Stimulated activated CD8-positive, alpha-beta memory T cell treated with anti-CD3 and anti-CD28 coated beads, Interleukin-2, amount 100 ng/mL, for 48 hours (primary cell): ENCODE measurements at places on chromosomes 5 and 9.

- DNase-seq: no peak
Measured at GRCh38 chr5:137022043-137022442, 477.1 kb downstream of the SPOCK1 start.

DNA sequence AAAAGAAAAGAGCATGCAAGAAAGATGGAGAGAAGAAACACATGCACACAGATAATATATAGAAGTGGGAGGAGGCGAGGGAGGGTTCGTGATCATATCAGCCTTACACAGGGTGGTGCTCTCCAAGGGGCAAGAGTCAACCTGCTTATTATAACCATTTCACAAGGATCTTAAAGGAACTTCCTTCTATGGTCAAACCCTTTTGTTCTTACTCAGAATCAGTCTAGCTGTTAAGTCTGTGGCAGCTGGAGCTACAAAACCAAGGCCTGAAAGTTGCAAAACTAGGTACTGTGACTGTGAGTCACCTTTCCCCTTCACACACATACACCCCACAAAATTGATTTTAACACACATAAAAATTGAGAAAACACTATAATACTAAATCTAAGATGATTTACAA is 18.5 kb upstream of the ERMP1 start:
- no peak for DNase-seq

DNA sequence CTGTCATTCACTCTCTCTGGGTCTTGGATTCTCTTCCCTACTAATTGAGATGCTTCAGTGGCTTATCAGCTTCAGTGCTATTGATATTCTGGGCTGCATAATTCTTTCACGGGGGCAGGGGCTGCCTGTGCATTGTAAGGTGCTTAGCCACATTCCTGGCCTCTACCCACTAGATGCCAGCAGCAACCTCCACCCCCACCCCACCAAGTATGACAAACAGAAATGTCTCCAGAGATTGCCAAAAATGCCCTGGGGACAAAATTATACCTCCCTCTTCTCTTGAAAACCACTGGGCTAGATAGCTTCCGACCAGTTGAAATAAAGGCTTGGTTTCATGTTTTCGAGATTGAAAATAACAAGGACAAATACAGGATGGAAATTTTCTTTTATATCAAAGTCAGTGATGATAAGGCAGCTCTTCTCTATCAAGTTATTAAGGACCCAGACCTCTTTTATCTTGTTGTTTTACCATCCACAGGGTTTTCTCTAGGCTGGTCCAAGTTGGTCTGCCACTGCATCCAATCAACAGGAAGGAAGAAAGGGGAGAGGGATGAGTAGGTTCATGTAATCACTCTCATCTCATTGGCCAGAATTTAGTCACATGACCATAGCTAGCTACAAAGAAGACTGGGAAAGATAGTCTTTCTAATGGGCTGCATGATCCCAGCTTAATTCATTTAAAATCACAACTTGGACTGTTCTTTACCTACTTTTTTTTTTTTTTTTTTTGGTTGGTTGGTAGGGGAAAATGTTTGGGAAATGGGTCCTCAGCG is 92.1 kb upstream of the RANBP3L start:
- no peak for DNase-seq

DNA sequence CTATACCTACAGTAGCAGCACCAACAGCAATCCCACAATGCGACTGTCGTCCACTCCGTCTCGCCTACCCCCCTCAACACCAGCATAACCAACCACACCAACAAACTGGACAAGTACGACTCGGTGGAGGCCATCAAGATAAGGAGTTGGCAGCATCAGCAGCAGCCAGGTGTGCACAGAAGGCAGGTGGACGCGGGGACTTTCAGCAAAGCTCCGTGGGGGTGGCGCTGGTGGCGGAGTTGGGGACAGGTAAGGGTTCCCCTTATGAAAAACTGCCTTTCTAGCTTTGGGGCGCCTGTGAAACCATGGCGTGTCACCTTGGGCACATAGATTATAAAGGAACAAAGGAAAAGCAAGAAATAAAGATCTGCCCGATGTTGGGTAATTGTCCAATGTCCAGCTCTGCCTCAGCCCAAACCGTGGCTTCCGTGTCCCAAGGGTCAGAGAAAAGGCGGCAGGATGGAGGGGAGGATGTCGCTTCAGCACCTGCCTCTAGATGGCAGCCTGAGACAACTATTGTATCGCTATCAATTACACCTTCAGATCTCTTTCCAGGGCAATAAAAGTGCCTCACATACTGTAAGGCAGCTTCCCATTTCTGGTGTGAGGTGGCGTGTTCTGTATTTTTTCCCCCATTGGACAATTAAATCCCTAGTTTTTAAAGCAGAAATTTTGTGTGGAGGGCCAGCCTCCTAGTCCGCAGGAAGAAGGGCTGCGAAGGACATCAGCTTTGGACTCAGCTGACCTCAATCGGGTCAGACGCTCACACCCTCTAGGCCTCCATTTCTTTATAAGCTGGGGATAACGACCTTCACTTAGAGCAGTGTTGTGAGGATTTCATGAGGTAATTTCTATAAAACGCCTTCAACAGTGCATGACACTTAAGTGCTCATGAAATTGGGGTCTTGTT is 58.8 kb downstream of the MTRR start:
- DNase-seq: peak; percentile 22

DNA sequence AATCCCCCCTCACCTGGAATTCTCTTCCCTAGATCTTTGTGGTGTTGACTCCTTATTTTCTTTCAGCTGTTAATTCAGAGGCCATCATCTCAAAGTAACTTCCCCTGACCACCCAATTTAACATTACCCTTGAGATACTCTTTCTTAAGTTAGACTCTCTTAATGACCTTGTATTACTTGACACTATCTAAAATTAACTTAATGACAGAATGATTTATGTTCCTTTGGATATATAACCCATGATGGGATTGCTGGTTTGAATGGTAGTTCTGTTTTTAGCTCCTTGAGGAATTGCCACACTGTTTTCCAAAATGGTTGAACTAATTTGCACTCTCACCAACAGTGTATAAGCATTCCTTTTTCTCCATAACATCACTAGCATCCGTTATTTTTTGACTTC is 298.0 kb downstream of the NNT start:
- DNase-seq: no peak

- DNase-seq: no peak
Measured at GRCh38 chr9:22050924-22051323, 41.8 kb upstream of the CDKN2B start.

- DNase-seq: no peak
Measured at GRCh38 chr5:112711436-112711835, 26.2 kb upstream of the APC start.

DNA sequence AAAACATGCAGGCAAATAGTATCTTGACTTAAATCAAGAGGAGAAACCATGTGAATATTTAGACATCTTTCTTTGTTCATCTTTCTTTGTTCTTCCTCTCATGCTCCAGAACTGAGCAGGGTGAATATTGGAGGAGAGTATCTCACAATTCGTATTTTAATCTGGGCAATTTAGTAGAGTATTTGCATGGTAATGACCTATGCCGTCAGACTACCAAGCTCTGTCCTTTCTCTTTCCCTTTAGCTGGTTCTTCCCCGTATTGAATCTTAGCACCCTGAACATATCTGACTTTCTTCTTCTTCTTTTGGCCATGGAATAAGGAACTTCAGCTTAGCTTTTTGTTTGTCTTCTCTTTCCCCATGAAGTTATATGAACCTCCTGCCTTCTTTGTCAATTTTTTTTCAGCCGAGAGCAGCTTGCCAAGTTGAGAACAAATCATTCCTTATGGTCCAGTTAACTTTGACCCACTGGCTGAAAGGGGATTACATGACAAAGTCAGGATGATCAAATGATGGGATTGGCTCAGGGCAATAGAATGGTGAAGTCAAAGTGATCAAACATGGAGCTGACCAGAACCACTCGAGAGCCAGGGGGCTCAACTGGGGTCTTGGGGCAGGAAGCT is 95.8 kb downstream of the DAPK1 start:
- no peak for DNase-seq

- no peak for DNase-seq
Measured at GRCh38 chr9:122463828-122464632, 13.7 kb downstream of the OR1J1 start.

DNA sequence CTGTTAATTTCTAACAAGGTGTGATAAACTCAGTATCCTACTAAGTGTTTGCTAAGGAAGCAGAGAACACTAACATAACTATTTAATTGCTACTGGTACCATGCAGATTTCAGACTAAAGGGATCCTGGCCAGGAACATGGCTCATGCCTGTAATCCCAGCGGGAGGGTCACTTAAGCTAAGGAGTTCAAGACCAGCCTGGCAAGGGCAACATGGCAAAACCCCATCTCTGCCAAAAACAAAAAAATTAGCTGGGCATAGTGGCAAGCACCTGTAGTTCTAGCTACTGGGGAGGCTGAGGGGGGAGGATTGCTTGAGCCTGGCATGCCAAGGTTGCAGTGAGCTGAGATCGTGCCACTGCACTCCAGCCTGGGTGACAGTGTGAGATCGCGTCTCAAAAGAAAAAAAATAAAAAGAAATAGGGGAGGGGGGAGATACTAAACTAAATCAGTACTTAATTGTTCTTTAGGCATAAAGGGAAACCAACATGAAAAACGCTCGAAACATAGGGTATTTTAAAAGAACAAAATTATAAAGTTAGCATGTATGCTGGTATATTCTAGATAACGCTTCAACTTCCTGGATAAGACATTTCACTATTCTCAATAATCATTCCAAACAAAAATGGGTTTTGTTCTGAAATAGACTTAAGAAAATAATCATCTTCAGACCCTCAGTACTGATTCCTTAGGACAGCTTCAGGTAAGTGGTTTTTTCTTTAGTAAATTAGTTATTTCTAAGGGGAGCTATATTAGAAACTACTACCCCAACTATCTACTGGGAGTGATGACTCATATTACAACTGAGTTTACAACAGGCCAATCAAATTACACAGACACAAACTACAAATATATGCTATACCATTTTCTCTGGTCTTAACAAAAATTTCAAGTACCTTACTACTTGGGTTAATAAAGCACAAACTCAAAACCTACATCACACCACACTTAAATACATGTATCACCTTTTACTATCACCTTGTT is 3.5 kb downstream of the PANK3 start:
- no peak for DNase-seq

- DNase-seq: no peak
Measured at GRCh38 chr5:110757118-110757729, 18.4 kb downstream of the SLC25A46 start.

- peak; percentile 70 for DNase-seq
Measured at GRCh38 chr5:134503088-134503936, 22.2 kb upstream of the JADE2 start.

DNA sequence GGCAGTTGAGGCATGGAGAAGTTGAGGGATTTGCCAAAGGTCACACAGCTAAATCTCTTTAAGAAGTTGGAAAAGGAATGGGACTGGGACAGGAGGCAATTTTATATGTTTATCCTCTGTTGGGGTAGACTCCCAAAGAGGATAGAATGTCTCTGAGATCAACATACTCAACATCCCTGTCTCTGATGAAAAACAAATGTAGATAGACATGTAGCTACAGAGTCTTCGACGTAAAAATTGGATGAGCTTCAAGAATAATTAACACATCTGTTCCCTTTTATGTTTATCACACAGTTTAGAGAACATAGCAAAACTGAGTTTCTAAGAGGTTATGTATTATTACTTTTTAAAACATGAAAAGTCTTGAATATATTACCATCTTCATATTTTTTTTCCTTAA is 204.6 kb upstream of the CD180 start:
- no peak for DNase-seq

DNA sequence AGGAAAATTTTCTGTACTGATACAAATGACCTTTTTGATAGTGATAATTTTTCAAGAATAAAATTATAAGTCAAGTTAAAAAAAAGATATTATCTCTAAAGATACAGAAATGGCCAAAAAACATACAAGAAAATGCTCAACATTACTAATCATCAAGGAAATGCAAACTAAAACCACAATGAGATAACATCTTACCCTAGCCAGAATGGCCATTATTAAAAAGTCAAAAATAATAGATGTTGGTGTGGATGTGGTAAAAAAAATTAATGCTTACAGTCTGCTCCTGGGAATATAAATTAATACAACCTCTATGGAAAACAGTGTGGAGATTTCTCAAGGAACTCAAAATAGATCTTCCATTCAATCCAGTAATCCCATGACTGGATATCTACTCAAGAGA is 22.9 kb upstream of the PTGER4 start:
- no peak for DNase-seq

- DNase-seq: no peak
Measured at GRCh38 chr9:76820431-76820830, 56.2 kb downstream of the PCA3 start.

- no peak for DNase-seq
Measured at GRCh38 chr9:134872482-134873231, 8.0 kb upstream of the FCN2 start.

GRCh38 chr5:74421377-74421776 is 219.2 kb downstream of the ENC1 start:
- DNase-seq: no peak

GRCh38 chr5:158419186-158419585 is 560.2 kb upstream of the CLINT1 start:
- no peak for DNase-seq

DNA sequence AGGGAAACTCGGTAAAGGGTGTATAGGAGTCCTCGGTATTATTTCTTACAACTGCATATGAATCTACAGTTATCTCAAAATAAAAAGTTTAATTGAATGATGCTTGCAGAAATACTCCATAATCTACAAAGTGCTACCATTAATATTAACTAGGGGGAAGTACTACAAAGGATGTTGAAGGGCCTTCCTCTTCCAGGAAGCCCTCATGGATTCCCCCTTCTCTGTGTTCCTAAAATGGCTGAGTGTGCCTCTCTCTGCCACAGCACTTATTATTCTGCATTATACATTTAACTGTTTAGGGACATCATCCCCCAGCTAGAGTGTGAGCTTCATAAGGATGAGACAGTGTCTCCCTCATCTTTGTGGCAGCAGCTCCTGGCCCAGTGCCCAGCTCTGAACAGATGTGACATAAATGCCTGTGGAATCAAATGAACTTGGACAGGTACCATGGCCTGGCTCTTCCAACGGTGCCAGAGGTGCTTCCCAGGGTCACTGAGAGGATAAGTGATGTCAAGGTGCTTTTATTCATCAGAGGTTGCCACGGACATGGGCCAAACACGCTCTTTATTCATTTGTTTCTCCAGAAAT is 99.5 kb downstream of the PAX5 start:
- DNase-seq: no peak
